Endothelial cell of umbilical vein (primary cell): ENCODE measurements at places on chromosomes 4 and X. TPM values are rescaled to one million over a fixed set of nuclear protein-coding genes. Genes with fewer than 3 reads are reported as not detected.

GRCh38 chrX:50436797-50437196 is 33.8 kb downstream of the DGKK start:
- no peak for DNase-seq

DNA sequence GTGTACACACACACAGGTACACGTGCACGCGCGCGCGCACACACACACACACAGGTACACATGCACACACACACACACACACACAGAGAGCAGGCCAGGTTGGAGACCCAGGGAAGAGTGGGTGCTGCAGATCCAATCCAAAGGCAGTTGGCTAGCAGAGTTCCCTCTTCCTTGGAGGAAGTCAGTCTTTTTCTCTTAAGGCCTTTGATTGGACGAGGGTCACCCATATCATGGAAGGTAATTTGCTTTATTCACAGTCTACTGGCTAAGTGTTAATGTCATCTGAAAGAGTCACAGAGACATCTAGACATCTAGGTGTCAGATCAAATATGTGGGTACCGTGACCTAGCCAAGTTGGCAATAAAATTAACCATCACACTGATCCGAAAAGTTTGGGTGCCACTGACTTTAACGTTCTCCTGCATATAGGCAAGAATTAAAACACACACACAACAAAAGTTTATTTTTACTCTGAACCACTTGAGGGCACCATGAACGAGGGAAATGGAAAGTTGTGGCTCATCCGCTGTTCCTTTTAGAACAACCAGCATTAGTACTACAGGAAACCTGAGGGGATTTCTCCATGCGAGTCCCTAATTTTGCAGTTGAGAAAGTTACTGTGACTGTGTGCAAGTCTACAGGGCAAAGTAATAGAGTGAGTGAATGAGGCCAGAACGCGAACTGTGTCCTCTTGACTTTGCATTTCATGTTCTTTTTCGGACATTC is 66.0 kb upstream of the STOX2 start:
- DNase-seq: peak; percentile 22

- DNase-seq: no peak
Measured at GRCh38 chr4:94913316-94913715, 155.6 kb downstream of the BMPR1B start.

- no peak for DNase-seq
Measured at GRCh38 chrX:39196192-39197102, 395.2 kb downstream of the MID1IP1 start.

DNA sequence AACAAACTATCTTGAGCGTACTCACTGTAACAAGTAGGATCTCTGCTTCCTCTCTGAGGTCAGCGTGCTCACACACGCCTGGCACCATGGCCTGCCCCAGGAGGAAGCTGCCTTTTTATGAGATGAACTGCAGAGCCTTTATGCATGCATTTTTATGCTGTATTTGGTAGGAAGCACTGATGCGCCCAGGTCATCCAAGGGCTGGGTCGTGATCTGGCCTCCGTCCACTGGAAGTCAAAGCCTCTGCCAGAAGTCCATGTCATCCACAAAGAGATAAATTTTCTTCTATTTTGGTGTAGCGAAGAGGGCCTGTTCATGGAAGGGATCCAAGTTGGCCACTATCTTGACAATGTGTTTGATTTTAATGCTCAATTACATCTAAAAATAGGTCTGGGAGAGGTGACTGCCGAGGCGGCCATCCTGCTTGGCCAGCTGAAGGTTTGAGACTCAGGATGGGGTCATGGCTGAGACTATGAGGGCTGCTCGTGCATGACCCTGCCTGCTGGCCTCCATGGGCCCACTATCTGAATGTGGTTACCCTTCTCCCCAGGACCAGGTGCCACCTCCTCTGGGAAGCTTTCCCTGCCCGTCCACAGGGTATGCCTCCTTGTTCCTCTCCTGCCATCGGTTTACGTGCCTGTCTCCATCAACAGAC is 50.3 kb downstream of the HTRA3 start:
- no peak for DNase-seq

DNA sequence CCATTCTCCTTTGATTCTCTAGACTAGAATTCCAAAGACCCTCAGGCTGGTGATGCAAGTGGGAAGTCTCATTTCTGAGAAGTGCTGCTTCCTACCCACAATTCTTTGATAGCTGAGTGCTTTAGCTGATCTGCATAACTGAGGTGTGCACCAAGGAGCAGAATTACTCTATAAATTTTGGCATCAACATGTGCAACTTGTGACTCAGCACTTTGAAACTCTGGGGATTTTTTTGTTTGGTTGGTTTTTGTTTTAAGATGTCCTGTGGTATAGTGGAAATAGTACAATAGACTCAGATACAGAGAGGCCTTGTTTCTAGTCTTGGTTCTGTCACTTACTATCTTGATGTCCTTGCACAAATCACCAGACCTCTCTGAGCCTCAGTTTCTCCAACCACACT is 148.4 kb downstream of the AR start:
- no peak for DNase-seq

- peak; percentile 19 for DNase-seq
Measured at GRCh38 chr4:101835121-101835904, 44.8 kb downstream of the BANK1 start.

DNA sequence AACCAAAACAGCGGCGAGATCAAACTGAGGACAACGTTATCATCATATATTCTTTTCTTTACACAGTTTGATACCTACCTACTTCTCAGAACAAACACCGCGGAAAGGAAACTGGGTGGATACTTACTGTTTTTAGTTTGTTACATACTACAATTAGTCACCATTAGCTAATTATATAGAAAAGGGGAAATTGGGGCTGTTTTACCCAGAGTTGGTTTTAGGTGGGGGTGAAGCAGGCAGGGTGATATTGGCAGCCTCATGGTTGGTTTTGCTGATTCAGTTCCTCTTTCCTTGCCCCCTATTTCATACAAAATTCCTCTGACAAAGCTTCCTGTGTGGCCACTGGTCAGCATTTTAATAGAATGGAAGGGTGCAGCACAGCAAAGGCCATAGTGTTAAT is 77.8 kb downstream of the SORBS2 start:
- DNase-seq: no peak

DNA sequence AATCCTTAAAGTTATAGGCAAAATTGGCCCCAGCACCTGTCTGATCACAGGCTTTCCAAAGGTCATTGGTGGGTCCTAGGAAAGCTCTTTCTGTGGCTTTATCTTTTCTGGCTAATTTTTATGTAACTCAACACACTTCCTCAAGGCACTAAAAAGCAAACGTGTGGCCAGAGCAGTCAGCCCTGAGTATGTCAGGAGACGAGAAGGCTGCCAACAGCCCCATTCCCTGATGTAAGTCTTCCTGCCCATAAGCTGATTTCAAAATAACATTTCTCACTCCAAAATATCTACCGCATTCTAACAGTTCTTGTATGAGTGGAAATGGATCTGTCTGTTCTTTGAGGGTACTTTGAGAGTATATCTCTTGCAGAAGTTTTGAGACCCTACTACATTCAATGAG is 25.5 kb upstream of the FUNDC1 start:
- no peak for DNase-seq

GRCh38 chr4:26300314-26301307 is 20.2 kb upstream of the RBPJ start:
- DNase-seq: no peak

DNA sequence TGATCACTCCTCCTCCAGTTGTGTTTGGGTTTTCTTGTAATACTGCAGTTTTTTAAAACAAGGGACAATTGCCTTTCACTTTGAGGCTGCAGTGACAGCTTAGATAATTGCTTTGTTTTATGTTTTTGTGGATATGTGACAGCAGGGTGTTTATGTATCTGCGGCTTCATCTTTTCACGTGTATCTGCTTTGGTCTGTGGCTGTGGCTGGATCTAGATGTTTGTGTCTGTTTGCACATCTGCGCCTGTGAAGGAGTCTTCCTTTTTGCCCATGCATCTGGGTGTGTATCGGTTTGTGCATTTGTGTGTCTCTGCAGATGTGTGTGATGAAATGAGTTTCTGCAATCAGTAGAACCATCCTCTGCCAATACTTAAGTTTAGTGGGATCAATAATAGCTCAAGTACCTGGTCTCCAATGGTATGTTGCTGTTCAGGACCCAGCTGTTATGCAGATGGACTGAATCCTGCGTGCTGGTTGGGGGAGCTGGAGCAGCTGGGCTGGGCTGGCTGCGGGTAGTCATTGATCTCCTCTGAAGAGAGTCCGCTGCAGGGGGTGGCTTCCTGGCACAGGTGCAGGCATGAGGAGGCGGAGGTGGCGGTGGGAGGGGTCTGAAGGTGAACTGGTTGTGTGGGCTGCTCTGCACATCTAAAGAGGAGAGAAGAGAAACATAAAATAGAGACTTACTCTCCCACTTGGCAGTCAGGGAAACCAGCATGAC is 390.3 kb downstream of the SH2D1A start:
- DNase-seq: no peak

GRCh38 chr4:3201718-3202702 is 46.9 kb upstream of the MSANTD1 start:
- no peak for DNase-seq

DNA sequence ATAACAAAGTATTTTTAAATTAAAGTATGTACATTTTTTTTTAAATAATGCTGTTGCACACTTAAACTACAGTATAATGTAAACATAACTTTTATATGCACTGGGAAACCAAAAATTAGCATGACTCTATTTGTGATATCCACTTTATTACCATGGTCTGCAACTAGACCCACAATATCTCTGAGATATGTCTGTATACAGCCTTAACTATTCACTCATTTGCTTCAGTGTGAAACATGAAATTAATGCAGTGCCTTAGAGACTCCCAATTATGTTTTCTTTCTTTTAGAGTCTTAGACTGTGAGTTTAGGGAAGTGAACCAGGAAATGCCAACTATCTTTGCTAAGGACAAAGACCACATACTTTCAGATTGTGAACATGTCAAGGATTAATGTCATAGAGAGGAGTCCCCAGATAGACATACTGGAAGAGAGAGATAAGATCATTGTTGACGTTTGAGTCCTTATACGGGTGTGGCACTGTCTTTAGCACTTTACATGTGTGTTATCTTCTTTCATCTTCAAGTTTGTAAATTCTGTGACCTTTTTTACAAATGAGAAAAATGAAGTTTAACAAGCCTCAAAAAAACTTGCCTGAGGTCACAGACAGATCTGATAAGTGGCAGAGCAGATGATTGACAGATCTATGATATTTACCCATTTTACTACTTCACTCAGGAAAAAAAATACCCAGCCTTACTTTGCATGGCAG is 23.2 kb downstream of the CXorf58 start:
- DNase-seq: no peak

DNA sequence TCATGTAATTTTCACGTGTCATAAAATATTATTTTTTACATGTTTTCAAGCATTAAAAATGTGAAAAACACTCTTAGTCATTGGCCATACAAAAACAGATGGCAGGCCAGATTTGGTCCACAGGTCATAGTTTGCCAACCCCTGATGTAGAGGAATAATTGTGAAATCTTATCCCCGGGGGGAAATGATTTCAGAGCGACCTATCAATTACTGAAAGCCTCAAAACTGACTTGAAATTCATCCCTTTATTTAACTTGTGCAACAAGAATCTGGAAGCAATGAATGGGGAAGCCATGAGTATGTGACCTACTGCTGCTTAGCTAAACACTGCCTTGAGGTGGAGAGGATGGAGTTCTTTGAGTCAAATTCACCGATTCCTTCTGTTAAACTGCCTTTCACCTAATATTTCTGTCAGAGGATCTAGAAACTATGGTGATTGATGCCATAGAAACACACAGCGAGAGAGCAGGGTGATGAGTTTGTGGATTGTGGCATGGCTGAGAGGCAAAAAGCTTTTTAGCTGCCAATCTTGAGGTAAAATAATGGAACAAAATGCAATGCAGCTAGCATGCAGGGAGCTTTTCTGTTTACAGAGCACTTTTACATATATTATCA is 30.3 kb upstream of the BRS3 start:
- DNase-seq: no peak

GRCh38 chr4:5708449-5709206 is at the start of gene EVC2:
TSS of gene EVC2 (minus strand) at chr4:5708559. CDS start at chr4:5708513, 46 bp downstream.
- DNase-seq: peak; percentile 47

DNA sequence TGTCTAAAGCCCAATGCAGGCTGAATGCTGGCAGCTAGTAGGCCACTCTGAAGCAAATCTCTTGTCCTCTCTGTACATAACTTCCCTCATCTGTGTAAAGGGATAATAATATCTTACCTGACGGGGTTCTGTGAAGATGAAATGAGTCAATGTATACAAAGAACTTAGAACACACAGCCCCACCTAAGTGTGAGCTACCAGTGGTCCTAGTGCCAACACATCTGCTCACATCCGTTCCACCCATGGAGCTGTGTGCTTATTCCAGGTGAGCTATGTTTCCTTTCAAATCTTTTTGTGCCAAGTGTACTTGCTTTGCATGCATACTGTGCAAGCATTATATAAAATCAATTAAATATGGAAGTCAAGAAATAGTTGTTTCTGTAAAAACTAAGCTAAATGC is 116.4 kb downstream of the TSPAN5 start:
- DNase-seq: no peak

DNA sequence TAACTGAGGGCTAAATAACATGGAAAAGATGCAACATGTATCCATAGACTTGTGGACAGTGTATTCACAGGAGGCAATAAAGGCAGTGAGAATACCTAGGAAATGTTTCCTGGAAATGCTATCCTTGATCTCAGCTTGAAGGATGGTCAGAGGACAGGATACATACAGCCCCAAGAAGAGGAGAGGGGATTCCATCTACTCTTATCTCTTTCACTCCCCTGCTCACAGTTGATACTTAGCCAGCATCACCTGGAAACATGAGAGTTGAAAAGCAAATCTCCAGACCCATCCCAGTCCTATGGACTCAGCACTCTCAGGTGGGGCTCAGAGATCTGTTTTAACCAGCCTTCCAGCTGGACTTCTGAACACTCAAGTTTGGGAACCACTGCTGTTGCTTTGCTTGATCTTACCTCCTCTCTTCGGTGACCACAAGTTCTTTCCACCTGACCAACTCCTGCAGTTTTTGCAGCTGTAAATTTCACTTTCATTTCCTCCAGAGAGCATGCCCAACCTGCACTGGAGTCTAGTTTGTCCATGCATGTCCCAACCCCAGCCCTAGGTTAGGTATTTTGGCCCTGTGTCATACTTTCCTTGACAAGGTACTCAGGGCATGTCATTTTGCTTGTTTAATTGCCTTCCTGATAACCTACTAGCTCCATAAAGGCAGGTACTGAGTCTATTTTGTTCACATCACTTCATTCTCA is 10.4 kb downstream of the RELL1 start:
- no peak for DNase-seq

GRCh38 chr4:23311983-23312382 is 577.9 kb downstream of the PPARGC1A start:
- no peak for DNase-seq

- no peak for DNase-seq
Measured at GRCh38 chrX:71618303-71618721, at the start of gene CXCR3. TSS of gene CXCR3 (minus strand) at chrX:71618511. CDS start at chrX:71618449, 62 bp downstream.

- DNase-seq: peak; percentile 62
Measured at GRCh38 chrX:41148553-41148952, 63.3 kb downstream of the USP9X start.

GRCh38 chr4:156528216-156528615 is 443.4 kb downstream of the PDGFC start:
- no peak for DNase-seq

The XAGE1B gene
- total RNA-seq: not detected in 2 replicates

The SLC4A4 gene
- not detected in 2 replicates for total RNA-seq

The YY2 gene
- total RNA-seq: 2.4 and 3.0 TPM in 2 replicates

The GUF1 gene
- total RNA-seq: 19.9 and 20.2 TPM in 2 replicates

The CRLF2 gene
- not detected in 2 replicates for total RNA-seq

The IL2 gene
- total RNA-seq: not detected in 2 replicates

The IGBP1 gene
- total RNA-seq: 38.1 and 40.4 TPM in 2 replicates

The TEX13B gene
- total RNA-seq: not detected in 2 replicates

The RS1 gene
- not detected in 2 replicates for total RNA-seq

The ADAM29 gene
- not detected in 2 replicates for total RNA-seq
